Femur (tissue), 1 donor: ENCODE measurements at places on chromosomes 11 and 22.

DNA sequence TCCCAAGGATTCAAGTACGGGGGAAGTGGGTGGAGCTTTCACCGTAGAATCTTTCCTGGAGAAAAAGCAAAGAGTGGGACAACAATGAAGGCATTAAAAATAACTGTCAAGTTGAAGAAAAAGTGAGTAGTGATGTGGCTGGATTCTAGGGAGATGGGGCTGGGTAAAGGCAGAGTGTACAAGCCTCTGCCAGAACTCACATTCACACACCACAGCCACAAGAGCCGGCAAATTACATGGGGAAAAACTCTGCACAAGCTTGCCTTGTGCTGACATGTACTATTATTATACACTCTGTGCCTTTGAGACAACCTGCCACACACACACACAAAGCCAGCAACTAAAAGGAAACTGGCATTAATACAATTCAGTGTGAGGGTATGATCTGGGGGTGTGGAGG, 182.6 kb downstream of the LARGE1 start:
- peak; percentile 30 for DNase-seq

GRCh38 chr11:69088676-69089146, 40.0 kb downstream of the TPCN2 start:
- DNase-seq: peak; percentile 83

- no peak for DNase-seq
Measured at GRCh38 chr11:124970925-124971324, 16.9 kb downstream of the CCDC15 start.

DNA sequence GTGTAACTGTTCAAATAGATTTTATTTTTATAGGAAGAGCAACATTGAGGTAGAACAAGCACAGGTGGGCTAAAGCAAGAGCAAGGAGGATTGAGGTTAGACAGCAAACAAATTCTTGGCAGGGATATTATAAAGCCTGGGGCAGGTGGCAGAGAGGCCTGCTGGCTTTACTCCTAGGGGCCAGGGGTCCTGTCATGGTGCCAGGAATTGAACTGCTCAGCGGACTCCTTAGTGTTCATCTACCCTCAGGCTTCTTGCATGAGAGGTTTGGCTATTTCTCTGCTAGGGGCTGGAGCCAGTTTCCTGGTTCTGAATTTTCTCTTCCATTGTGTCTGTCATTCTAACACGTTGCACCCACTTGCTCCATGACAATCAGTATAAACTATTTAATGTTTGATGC, 217.2 kb upstream of the NCAM1 start:
- DNase-seq: no peak

GRCh38 chr11:34938611-34939010, 22.2 kb downstream of the PDHX start:
- no peak for DNase-seq

- DNase-seq: no peak
Measured at GRCh38 chr11:98549571-98549970, 471.2 kb upstream of the CNTN5 start.

- DNase-seq: no peak
Measured at GRCh38 chr11:70542406-70542805, 144.1 kb downstream of the CTTN start.

DNA sequence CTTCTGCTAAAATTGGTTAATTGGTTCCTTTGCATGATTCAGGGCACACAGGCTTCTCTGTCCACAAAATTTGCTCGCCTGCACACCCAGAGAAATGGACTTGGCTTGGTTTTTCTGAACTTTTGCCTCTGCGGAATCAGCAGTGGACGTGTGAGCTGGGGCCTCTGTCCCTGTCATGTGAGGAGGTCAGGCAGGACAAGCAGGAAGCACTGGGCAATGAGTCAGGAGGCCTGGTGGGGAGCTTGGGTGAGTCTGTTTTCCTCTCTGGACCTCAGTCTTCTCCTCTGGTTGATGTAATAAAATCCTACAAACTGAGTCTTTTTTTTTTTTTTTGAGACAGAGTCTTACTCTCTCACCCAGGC, 10.4 kb upstream of the CELSR1 start:
- peak; percentile 69 for DNase-seq

DNA sequence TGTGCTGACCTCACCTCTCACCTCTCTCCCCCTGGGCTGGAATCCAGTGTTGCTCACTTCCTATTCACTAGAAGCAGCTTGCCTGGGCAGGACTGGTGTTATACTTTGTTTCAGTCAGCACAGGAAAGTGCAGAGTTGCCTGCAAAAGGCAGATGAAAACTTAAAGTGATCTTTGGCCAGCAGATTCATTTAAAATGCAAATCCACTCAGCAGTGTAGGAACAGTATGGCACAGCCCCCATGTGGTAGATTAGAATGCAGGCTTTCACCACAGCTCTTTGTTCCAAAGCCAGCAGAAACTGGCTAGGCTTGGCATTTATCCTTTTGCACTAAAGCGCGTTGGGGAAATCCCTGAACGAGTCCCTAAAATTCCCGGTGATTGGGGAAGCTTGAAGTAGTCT, 301.2 kb downstream of the OR4C45 start:
- DNase-seq: no peak

- DNase-seq: no peak
Measured at GRCh38 chr11:11589437-11589836, 32.4 kb downstream of the GALNT18 start.

GRCh38 chr22:26072621-26073020, 96.6 kb upstream of the SEZ6L start:
- DNase-seq: no peak

- DNase-seq: no peak
Measured at GRCh38 chr11:833114-833791, 501 bp downstream of the CD151 start.
